ENCODE measurements at places on chromosomes 5 and 9.

- no peak for DNase-seq
Observed at GRCh38 chr9:70367305-70367930, 47.0 kb downstream of the KLF9 start.

DNA sequence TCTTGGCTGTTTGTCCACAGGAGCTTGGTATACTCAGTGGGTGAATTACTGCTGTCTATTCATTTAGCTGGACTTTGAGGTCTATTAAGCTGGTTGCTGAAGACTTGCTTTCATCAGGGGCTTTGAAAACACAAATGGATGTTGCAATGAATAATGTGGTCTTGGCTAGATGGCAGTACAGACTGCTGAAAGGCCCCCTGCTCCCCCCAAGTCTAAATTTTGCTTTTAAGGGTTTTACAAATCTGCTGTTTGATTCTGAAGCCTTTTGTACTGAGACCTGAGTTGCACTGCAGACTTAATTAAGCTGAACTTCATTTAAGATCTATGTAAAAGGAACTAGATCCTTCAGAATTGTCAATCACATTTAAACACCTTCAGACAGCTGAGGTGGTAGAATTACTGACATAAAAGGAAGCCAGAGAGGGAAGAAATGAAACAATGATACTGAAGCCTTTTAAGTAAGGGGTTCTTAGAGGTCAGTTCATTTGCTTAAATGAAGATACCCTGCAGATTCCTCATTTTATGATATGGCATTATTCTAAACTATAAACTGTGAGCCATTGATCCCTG, 37.3 kb downstream of the KCTD16 start:
- DNase-seq = no peak

DNA sequence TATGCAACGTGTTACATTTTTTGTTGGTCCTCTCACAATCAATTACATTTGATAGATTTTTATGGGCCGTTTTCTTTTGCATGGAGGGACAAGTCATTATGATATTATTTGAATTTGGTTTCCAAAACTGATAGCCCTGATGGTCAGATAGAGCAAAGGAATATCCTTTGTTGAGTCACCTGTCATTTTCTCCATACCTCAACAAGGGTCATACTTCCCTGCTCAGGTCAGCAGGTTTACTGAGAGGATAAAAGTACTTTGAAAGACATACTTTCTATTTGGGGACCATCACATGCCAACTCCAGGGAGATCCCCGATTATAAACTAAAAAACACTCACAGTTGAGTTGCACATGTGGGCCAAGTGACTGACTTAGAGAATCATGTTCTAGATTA, 132.9 kb downstream of the SUSD1 start:
- DNase-seq = no peak

DNA sequence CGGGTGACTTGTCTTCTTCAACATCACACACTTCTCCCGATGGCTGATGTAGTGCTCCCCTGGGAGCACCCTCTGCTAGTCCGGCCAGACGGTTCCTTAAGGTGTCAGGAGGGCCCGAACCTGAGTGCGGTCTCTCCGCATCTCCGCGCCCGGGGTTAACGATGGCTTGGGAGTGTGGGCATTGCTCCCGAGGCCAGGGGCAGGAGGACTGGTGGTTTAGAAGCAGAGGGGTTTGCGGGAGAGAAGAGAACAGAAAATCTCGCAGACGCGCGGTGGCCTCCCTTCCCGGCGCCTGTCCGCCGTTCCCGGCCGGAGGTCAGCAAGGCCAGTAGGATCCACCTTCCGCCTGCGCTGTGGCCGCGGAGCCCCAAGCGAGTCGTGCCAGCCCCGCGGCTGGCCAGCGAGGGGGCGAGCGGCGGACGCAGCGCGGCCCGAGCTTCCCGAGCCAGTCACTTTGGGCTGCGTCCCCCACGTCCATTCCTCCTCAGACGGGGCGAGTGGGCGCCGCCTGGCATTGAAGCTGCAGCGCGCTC, 700 bp downstream of the CDO1 start:
- DNase-seq = no peak

GRCh38 chr9:78235256-78235761, 566 bp upstream of the CEP78 start:
- no peak for DNase-seq

DNA sequence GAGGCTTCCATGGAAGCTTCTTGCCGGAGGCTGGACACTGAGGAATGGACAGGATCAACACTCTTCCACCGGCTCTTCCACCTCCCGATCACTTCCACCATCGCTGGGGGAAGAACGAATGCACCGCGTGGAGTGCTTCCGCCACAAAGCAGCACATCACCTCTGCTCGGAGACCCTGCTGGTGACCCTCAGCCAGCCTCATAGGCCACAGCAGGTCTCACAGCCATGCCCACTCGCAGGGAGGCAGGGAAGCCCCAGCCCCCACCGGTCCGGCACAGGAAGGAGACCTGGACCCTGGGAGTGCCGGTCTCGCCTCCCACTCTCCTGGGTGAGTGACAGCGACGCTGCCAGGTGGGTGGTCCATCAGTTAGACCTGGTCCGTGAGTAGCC, 4.7 kb downstream of the MRPL36 start:
- DNase-seq = no peak

DNA sequence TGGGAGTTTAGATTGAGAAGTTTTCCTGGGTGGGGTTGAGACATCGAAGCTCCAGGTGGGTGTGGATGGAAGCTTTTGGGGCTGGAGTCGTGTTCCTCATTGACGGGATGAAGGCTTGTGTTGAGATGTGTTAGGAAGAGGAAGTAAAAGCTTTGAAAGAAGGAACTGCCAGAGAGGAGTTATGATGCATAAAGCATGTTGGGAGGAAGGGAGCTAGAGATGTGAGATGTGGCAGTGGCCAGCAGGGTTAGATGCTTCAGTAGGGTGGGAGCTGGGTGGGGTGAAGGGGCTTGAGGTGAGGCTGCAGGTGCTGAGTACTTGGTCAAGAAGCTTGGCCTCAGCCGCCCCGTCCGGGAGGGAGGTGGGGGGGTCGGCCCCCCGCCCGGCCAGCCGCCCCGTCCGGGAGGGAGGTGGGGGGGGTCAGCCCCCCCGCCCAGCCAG, 56.7 kb downstream of the HSPA4 start:
- no peak for DNase-seq

GRCh38 chr9:114624677-114625076, 13.6 kb downstream of the TMEM268 start:
- no peak for DNase-seq

DNA sequence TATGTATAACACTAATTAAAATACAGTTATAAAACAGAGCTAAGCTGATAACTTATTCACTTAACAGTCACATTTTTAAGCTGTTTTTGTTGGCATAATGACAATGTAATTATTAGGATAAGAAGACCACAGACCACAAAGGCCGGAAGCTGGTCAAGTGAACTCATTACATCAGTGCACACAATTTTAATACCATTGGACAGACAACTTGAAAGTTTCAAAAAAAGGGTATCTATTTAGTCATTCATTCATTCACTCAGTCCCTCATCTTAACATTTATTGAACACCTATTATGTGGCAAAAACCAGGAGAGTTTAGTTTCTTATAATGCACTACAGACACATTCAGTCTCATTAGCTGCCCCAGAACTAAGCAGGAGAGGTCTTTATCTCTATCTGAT, 11.6 kb downstream of the ERP44 start:
- no peak for DNase-seq
